RPMI8226 (cell line): ENCODE measurements at places on chromosomes 7 and 10.

DNA sequence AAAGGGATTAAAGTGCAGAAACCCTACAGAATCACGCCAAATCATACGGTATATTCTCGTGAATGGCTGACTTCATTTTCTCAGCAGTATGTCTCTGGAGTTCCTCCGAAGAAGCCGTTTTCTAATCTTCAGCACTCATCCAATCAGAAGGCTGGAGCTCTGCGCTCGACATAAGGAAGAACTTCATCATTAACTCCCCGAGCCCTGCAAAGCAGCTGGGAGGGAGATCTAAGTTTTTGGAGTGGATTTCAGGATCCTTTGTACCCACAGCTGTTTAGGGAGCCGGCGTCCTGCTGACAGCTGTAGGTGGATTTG is 40.7 kb upstream of the SDK1 start:
- peak; percentile 32 for DNase-seq

DNA sequence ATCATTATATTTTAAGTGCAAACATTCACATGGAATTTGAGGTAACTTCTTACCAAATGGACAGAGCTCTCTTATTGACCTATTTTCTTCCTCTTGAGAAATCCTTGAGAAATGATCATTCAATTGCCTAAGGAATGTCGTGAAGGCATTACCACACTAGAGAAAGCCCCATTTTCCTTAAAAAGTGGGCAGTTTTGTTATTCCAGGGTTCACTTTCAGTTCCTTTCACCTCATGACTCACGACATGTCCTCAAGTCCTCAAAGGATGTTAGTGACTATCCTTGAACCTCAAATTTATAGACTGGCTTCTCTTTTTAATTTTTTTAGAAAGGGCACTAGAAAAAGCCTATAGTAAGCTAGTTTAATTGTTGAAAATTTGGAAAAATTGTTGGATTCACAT is 40.4 kb upstream of the SMIM30 start:
- no peak for DNase-seq

GRCh38 chr10:6145166-6145987 is 56.5 kb downstream of the RBM17 start:
- DNase-seq: no peak

DNA sequence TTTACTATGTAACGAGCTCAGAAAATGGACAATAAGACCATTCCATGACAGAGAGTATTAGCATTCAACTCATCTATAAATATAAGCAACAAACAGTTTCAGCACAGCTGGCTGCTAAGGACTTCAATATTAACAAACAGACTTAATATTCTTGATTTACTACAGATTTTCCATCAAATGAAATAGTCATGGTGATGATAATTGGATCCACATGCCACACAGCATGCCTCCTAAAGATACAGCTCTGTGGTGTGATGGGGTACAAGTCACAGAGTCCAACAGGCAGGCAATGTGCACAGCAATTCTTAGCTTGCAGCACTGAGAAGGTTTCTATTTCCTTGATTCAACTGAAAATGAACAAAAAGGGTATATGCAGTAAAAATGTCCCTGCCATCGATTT is 54.0 kb downstream of the DOCK4 start:
- no peak for DNase-seq

- DNase-seq: no peak
These were observed 64.4 kb upstream of the ITGA8 start for GRCh38 chr10:15783941-15784636.
